ENCODE measurements at places on chromosomes 1 and 21. TPM values are rescaled to one million over a fixed set of nuclear protein-coding genes. Genes with fewer than 3 reads are reported as not detected.
A peak's percentile ranks its signal among the peaks of the same experiment; 100 is the strongest.

CELA3A gene
- total RNA-seq: not detected

LDLRAD1 gene
- not detected for total RNA-seq

DNA sequence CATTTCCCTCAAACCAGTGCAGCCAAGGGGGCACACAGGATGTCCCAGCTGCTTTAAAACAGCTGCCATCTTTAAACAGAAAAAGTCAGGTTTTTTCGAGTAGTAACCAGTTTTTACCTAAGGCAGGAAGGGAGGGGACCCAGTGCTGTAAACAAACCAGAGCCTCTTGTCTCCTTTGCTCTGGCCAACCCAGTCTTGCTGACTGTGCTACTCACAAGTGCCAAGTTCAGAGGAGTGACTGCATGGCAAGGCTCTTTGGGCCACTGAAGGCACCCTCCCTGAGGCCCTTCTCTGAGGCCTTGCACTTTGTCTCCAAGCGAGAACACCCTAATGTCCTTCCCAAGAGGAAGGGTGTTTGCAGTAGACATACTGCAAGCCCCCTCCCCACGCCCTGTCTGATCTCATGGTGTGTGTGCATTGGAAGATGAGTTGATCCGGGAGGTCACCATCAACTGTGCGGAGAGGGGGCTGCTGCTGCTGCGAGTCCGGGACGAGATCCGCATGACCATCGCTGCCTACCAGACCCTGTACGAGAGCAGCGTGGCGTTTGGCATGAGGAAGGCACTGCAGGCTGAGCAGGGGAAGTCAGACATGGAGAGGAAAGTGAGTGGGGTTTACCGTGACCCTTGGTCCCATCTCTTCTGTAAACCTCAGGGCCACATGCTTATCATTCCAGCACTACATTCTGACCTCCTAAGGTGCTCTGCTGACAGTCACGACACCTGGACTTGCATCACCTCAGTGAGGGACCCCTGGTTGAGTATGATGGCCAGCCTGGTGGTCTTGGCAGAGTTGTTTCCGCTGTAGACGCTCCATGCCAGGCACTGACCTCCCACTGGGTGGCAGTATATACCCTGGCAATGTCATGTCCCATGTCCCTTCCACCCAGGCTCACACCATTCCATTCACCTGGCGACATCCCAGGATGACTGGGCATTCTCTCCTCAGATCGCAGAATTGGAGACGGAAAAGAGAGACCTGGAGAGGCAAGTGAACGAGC is 4.7 kb downstream of the DNALI1 start:
- DNase-seq: peak; percentile 38

ANKRD65 gene
- 0.31 TPM for total RNA-seq

GRCh38 chr1:64715186-64715585 is 29.7 kb upstream of the RAVER2 start:
- DNase-seq: no peak

GRCh38 chr1:12596007-12596821 is 21.8 kb downstream of the DHRS3 start:
- peak; percentile 56 for DNase-seq

ETNK2 gene
- 15.9 TPM for total RNA-seq

DNA sequence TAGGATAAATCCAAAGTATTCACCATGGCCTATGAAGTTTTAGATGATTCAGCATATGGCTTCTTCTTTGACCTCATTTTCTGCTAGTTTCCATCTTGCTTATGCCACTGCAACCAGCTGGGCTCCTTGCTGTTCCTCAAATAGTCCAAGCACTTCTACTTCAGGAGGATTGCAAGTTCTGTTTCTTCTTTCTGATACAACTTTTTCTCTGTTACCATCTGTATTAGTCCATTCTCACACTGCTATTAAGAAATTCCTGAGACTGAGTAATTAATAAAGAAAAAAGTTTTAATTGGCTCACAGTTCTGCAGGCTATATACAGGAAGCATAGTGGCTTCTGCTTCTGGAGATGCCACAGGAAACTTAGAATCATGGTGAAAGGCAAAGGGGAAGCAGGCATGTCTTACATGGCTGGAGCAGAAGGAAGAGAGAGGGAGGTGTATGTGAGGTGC is 20.3 kb downstream of the PTGS2 start:
- no peak for DNase-seq
